ENCODE measurements at places on chromosomes 11 and 22.

- H3K36me3 ChIP-seq = no peaks in the 10 kb centered on the region
- no peak overlapping the region for H3K4me3 ChIP-seq
- no peak for DNase-seq
These were observed 150.3 kb downstream of the LRRC4C start for GRCh38 chr11:41309111-41309522.

DNA sequence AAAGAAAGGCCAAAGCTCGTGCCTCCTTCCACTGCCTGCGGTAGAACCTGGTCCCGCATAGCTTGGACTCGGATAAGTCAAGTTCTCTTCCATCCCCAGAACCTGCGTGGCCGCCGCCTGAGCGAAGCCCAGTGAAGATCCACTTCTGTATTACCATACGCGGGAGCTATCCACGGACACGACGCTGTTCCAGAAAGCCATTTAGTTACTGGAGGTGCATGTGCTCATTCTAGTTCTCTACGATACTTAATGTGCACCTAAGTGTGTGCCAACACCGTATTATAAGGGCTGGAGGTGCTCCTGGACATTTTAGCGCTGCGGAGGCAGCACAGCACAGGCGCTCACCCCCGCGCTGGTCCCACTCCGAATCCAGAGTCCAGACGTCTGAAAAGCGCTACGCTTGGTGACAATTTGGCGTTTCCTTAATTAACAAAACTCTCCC lies 1.4 kb downstream of the WT1 start:
- peak overlapping the region; percentile 45 for H3K4me3 ChIP-seq
- no peak overlapping the region for H3K27ac ChIP-seq
- peaks cover 28% of the 10 kb centered on the region for H3K27me3 ChIP-seq
- H3K4me1 ChIP-seq = peaks cover 3% of the 10 kb centered on the region

DNA sequence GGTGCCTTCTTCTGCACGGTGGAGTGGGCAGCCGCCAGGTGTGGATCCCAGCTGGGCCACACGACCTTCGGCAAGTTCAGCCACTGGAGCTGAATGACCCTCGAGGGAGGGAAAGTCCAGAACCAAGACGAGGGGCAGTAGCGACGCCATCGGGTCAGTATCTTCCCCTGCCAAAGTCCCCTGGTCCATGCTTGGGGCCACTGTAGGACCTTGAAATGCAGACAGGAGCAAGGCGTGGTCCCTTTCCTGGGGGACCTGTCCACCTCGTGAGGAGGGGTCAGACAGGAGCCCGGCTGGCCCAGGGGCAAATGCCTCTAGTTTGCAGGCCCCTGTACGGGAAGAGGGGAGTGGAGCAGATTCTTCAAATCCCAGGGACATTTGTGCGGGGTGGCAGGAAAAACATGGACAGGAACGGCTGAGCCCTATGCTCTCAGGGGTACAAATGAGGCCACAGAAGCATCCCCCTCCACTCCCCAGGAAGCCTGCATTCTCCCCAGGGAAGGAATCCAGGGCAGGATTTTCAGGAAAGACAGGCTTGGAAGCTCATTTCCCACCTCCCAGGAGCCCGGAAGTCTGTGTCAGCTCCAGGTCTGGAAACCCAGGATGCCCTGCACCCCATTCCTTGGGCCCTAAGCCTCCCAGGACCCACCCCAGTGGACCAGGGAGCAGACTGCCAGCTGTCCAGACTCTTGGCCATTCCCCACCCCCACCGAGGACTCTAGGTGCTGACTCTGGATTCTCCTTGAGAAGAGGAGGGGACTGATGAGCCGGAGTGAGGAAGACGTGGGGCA lies 6.6 kb downstream of the SHANK2 start:
- no peaks in the 10 kb centered on the region for H3K27me3 ChIP-seq
- peak; percentile 35 for DNase-seq
- no peaks in the 10 kb centered on the region for H3K4me1 ChIP-seq
- H3K36me3 ChIP-seq = no peaks in the 10 kb centered on the region
- no peak overlapping the region for H3K27ac ChIP-seq
- H3K4me3 ChIP-seq = no peak overlapping the region

- peak; percentile 97 for DNase-seq
- H3K27me3 ChIP-seq = no peaks in the 10 kb centered on the region
- H3K27ac ChIP-seq = peak overlapping the region; percentile 89
- no peak overlapping the region for H3K4me3 ChIP-seq
- no peaks in the 10 kb centered on the region for H3K36me3 ChIP-seq
These were observed 36.6 kb downstream of the APOL3 start for GRCh38 chr22:36123673-36124630.

DNA sequence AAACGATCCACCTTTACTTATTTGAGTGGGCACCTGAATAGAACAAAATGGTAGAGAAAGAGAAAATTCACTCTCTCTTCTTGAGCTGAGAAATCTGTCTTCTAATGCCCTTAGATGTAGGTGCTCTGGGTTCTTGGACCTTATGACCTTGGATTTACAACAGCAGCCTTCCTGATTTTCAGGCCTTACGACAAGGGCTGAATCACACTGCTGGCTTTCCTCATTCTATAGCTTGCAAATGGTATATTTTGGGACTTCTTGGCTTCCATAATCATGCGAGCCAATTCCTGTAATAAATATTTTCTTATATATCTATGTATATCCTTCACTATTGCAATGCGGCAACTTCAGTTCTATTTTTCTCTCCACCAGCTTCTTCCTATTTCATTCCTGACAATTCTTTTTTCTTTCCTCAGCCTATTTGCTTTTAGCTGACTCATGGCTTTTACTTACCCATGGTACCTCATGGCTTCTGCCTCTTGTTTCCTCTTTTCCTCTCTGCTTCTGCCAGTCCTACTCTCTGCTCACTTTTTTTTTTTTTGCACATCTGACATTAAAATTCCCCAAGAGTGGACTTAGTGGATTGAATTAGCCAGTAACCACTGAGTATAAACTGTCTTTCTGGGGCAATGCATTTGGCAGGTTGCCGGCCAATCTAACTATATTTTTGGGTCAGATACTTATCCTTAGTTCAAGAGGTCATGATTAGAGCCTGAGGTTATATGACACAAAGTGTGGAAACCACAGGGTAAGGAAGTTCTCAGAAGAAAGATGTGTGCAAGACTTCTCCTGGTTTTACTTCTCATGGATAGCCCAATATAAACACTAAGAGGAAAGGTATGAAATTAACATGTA lies 359.5 kb downstream of the TMEM135 start:
- no peak for DNase-seq
- no peaks in the 10 kb centered on the region for H3K36me3 ChIP-seq
- H3K4me3 ChIP-seq = no peak overlapping the region
- no peaks in the 10 kb centered on the region for H3K27me3 ChIP-seq

GRCh38 chr11:72831521-72832300 lies 17.5 kb downstream of the ATG16L2 start:
- peaks cover 50% of the 10 kb centered on the region for H3K4me1 ChIP-seq
- DNase-seq = no peak
- H3K36me3 ChIP-seq = no peaks in the 10 kb centered on the region
- peak overlapping the region; percentile 99 for H3K27ac ChIP-seq
- no peak overlapping the region for H3K4me3 ChIP-seq

DNA sequence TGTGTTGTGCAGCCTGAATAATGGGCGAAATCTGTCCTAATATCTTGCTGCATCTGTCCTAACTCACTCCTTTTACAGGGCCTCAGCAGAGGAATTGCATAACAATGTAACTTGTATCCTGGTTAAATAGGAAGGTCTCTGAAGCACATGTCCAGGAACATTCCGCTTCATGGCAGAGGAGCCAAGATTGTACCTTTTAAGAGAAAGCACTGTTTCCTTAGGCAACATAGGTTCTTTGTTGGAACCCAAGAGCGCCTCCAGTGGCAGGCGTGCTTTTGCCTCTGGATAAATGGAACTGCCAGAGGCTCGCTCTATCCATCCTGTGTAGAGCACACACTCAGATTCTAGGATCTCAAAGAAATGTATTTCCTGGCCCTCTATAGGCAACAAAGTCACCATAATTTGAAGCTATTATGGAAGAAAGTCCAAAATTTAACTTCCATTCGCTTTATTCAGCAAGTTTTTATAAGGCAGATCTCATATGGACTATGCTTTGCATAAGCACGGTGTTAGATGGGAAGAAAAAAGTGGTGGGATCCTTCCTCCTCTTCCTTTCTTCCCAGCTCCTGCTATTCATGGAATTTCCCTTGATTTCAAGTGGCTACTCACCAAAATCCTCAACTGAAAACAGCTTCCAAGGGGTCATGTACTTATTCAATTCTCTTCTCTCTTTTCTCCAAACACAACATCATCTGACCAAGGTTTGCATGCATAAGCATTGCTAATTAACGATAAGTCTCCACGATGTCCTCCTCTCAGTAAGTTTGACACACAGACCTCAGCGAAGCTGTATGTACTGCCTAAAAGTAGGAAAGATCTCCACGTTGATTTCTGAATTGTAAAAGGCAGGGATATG lies at the start of gene BLID:
BLID (minus strand) TSS at position 692 of the 856 bp plus-strand sequence; CDS start at position 399, 293 bp downstream.
- no peak for DNase-seq
- peaks cover 6% of the 10 kb centered on the region for H3K4me1 ChIP-seq
- H3K27ac ChIP-seq = peak within 1 kb of the TSS; percentile 53

- H3K4me1 ChIP-seq = peaks cover 2% of the 10 kb centered on the region
- no peak overlapping the region for H3K27ac ChIP-seq
- DNase-seq = no peak
- no peak overlapping the region for H3K4me3 ChIP-seq
- H3K36me3 ChIP-seq = peaks cover 5% of the 10 kb centered on the region
These were observed 46.3 kb downstream of the AMOTL1 start for GRCh38 chr11:94814272-94814976.

- peak overlapping the region; percentile 94 for H3K4me3 ChIP-seq
- peaks cover 29% of the 10 kb centered on the region for H3K36me3 ChIP-seq
- peak overlapping the region; percentile 75 for H3K27ac ChIP-seq
- DNase-seq = no peak
- no peaks in the 10 kb centered on the region for H3K27me3 ChIP-seq
These were observed 802 bp downstream of the ATG2A start for GRCh38 chr11:64916040-64916774.

- no peak for DNase-seq
- H3K36me3 ChIP-seq = no peaks in the 10 kb centered on the region
- H3K27me3 ChIP-seq = no peaks in the 10 kb centered on the region
- no peaks in the 10 kb centered on the region for H3K4me1 ChIP-seq
- no peak overlapping the region for H3K4me3 ChIP-seq
These were observed 71.2 kb downstream of the KIRREL3 start for GRCh38 chr11:126929179-126930061.

DNA sequence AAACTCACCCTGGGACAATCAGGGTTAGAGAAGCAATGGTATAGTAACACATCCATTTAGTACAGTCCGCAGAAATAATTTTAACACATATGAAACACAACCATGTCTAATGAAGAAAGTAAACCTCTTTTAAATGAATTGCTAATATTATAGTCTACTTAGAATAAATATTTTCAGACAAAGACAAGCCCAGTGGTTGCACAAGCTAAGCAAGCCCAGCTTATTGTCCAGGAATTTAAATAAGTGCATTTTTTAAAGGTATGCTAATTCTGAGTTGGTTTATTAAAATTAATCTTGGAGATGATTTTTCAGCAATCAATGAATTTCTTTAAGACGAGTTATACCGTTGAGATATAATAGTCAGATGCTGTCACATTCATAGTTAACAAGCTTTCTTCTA lies 118.8 kb upstream of the BLID start:
- peaks cover 7% of the 10 kb centered on the region for H3K4me1 ChIP-seq
- H3K4me3 ChIP-seq = no peak overlapping the region
- H3K36me3 ChIP-seq = no peaks in the 10 kb centered on the region
- no peak for DNase-seq
- no peaks in the 10 kb centered on the region for H3K27me3 ChIP-seq

- H3K4me3 ChIP-seq = peak overlapping the region; percentile 36
- peaks cover 23% of the 10 kb centered on the region for H3K36me3 ChIP-seq
- H3K27me3 ChIP-seq = no peaks in the 10 kb centered on the region
- peaks cover 39% of the 10 kb centered on the region for H3K4me1 ChIP-seq
These were observed 65.1 kb upstream of the PPARA start for GRCh38 chr22:46084943-46085827.

GRCh38 chr11:44824300-44824704 lies 97.5 kb downstream of the TSPAN18 start:
- no peaks in the 10 kb centered on the region for H3K36me3 ChIP-seq
- no peaks in the 10 kb centered on the region for H3K27me3 ChIP-seq
- no peak overlapping the region for H3K27ac ChIP-seq
- DNase-seq = no peak
- H3K4me3 ChIP-seq = no peak overlapping the region

- no peak overlapping the region for H3K4me3 ChIP-seq
- no peaks in the 10 kb centered on the region for H3K4me1 ChIP-seq
- H3K36me3 ChIP-seq = no peaks in the 10 kb centered on the region
- H3K27ac ChIP-seq = peak overlapping the region; percentile 52
- peak; percentile 93 for DNase-seq
These were observed 455.8 kb downstream of the MIAT start for GRCh38 chr22:27113211-27113635.

- no peak overlapping the region for H3K27ac ChIP-seq
- no peaks in the 10 kb centered on the region for H3K27me3 ChIP-seq
- no peak for DNase-seq
- H3K36me3 ChIP-seq = no peaks in the 10 kb centered on the region
These were observed 406.2 kb upstream of the CADM1 start for GRCh38 chr11:115910379-115910778.

GRCh38 chr11:130216591-130217132 lies 57.1 kb downstream of the ST14 start:
- no peak overlapping the region for H3K4me3 ChIP-seq
- no peak overlapping the region for H3K27ac ChIP-seq
- no peaks in the 10 kb centered on the region for H3K36me3 ChIP-seq
- peak; percentile 45 for DNase-seq

- no peak overlapping the region for H3K27ac ChIP-seq
- H3K27me3 ChIP-seq = no peaks in the 10 kb centered on the region
- H3K36me3 ChIP-seq = no peaks in the 10 kb centered on the region
- H3K4me3 ChIP-seq = no peak overlapping the region
- no peaks in the 10 kb centered on the region for H3K4me1 ChIP-seq
These were observed 182.9 kb upstream of the CTSC start for GRCh38 chr11:88520391-88520790.

Measured in ascending aorta (tissue), 2 donors.